ENCODE measurements at places on chromosomes 13 and 19.

- DNase-seq = no peak
Observed at GRCh38 chr19:28393574-28394336, 819.2 kb downstream of the UQCRFS1 start.

DNA sequence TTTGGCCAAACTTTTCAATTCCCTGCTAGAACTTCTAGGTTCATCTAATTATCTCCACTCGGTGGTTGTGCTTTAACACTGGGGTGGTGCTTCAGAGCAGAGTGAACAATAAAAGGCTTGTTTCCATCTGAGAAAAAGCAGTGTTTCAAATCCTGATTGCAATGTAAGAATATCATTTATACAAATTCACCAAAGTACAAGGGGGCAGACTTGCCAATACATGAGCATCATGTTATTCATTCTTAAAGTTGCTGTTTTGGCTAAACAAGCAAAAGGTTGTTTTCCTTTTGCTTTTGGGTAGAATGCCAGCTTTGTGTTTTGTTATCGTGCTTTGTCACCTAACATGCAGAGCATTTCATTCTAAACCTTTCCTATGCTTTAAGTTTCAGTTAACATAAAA lies 78.5 kb upstream of the UBAC2 start:
- no peak for DNase-seq

DNA sequence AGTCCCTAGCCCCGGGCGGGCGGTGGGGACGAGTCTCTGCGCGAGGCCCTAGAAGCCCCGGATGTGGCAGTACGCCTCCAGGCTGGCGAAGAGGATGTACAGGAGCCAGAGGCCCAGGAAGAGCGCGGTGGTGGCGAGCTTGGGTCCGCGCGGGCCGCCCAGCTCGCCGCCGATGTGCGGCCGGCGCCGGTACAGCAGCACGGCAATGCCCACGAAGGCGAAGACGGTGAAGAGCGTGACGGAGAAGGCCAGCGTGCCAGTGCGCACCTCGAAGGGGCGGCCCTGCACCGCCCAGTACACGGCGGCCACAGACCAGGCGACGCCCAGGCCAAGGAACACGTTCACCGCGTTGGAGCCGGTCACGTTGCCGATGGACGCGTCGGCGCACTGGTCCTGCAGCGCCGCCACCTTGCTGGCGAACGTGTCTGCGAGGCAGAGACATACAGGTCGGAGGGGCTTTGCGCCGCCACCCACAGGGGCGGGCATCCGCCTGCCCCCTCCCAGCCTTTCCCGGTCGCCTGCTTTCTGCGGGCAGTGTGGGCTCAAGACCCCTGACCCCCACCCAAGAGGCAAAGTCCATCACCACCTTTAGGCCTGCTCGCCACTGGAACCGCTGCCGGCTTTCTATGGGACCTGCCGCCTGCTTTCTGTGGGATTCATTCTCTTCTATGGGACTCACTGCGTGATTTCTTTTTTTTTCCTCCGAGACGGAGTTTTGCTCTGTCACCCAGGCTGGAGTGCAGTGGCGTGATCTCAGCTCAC lies 10.9 kb upstream of the MEIS3 start:
- DNase-seq = no peak

GRCh38 chr13:60754211-60755090 lies 357.4 kb downstream of the TDRD3 start:
- DNase-seq = no peak

DNA sequence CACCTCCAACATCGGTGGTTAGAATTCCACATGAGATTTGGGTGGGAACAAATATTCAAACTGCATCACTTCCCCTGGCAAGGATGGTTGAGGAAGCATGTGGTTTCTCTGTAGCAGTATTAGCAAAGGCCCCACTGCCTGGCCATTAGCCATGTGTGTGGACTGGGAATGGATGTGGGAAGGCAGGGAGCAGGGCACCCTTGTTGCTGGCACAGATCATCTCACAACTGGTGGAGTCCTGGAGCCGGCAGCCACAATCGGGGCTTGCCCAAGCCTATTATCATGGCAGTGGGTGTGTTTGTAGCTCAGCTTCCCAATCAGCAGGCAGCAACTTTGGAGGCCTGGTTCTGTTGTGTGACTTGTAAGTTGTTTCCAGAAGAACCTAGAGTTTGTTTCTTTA lies 391.9 kb downstream of the DLEU7 start:
- DNase-seq = no peak

GRCh38 chr19:18428173-18428786 lies 9.1 kb downstream of the SSBP4 start:
- no peak for DNase-seq

DNA sequence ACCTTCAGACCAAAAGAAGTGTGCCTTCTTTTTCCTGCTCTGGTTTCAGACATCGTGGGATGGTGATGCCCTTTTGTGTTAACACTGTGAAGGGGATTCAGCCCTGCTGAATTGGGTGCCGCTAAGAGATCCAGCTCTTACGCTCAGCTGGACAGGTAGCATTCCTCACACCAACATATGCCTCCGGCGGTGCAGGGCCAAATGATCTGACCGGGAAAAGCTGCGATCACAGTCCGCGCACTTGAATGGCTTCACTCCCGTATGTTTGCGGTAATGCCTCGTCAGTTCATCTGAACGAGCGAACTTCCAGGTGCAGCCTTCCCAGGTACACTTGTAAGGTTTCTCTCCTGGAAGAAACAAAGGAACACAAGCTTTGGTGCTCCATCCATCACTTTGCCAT lies 438.9 kb downstream of the KLF12 start:
- no peak for DNase-seq

GRCh38 chr13:73109969-73110368 lies 51.2 kb downstream of the KLF5 start:
- DNase-seq = no peak

- DNase-seq = no peak
Observed at GRCh38 chr13:87953381-87953780, 282.2 kb downstream of the SLITRK5 start.

DNA sequence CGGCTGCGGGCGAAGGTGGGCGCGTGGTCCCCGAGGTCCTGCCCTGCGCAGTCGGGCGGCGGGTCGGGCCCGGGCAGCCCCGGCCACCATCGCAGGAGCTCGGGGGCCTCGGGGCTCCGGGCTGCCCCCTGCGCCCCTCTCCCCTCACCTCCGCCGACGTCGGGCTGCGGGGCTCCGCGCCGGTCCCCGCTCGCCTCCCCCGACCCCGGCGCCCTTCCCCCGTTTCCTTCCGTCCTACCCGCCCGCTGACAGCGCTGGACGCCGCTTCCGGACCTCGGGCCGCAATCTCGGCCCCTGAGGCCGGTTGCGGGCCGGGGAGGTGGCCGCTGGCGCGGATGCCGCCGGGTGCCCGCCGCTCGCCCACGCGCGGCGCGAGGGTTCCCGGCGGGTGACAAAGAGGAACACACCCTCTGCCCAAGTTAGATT lies 720 bp downstream of the FARP1 start:
- DNase-seq = no peak

DNA sequence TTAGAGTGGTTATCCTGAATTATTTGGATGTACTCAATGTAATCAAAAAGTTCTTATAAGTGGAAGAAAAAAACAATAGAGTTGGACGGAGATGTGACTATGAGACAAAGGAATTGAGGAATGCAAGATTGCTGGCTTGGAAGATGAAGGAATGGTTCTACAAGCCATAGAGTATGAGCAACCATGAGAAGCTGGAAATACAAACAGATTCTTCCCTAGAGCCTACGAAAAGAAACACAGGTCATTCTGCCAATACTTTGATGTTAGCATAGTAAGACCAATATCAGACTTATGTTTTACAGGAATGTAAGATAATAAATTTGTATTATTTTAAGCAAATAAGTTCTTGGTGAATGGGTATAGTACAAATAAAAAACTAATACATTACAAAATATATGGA lies 249.2 kb downstream of the DIAPH3 start:
- no peak for DNase-seq

GRCh38 chr19:43675269-43675879 lies 5.4 kb upstream of the PLAUR start:
- DNase-seq = no peak

DNA sequence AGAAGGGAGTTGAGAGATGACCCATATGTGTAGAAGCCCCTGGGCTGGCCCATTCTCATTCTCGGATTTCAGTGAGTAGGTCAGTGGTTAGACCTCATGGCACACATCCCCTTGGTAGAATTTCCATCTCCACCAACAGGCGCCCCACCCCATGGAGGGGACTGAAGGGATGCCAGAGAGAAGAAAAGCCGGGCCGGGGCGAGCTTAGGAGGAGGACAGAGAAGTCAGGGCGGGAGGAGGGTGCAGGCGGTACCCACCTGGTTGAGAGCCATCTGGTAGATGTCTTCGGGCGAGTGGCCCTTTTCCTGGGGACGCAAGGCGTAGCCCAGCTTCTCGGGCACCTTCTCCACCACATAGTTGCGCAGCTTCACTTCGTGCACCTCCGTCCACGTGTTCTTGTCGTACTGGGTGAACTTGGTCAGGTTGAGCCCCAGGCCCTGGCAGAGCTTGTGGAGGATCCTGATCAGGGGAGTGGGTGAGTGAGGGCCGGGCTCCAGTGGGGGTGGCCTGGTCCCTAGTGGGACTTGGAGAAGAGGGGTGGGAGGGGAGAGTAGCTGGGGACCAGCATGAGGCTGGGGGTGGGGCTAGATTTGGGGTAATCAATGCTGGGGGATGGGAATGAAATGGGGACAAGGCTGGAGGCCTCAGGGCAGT lies 2.5 kb downstream of the IL4I1 start:
- DNase-seq = no peak

- DNase-seq = no peak
Observed at GRCh38 chr13:111267205-111267604, 53.2 kb upstream of the TEX29 start.

DNA sequence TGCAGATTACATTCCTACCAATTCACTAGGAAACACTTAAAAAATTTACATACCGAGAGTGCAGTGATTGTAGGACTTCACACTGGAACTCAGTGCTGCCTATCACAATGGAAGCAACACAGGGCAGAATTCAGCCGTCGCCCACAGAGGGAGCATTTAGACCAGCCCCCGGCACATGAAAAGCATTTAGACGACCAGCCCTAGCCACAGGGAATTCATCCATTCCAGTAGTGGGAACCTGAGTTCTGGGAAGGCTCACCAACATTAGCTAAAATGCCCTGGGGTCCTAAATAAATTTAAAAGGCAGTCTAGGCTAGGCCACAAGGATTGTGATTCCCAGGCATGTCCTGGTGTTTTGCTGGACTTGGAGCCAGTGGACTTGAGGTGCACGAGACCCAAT lies 155.2 kb downstream of the LIG4 start:
- DNase-seq = no peak

DNA sequence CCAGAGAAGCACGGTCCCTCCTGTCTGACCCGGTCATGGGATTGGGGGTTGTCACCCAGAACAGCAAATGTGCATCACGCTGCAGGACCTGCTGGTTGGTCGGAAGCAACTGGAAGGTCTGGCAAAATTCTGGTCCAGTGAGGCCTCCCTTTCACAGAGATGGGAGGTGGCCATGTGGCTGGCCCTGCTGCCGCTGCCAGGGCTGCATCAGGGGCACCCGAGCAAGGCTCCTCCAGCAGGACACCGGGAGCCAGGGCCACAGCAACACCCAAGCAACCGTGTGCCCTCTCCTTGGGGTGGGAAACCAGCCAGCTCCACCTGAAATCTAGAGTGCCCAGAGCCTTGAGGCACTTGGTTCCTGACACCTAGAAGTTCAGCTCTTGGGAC lies 11.5 kb upstream of the GAS6 start:
- no peak for DNase-seq

- no peak for DNase-seq
Observed at GRCh38 chr13:24119626-24120508, 40.7 kb upstream of the SPATA13 start.

DNA sequence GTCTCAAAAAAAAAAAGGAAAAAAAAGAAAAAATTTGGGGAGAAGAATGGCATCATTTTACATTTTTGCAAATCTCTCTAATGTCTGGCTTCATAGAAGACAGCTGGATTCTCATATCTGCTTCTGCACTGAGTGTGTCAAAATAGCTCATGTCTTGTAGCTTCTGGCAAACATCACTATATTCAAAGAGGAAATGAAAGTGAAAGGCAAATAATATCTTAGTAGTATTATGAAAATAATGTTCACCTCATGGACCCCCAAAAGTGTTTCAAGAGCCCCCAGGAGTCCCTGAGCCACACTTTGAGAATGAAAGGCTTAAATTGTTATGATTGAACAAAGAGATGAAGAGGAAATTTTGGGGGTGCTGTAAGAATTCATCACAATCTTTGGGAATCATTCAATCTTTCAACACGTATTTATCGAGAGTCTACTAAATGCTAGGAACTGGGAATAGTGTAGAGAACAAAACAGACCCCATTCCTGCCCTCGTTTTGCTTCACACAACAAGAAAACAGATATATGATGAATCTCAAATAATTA lies 1.2 kb upstream of the SLC6A16 start:
- DNase-seq = no peak

DNA sequence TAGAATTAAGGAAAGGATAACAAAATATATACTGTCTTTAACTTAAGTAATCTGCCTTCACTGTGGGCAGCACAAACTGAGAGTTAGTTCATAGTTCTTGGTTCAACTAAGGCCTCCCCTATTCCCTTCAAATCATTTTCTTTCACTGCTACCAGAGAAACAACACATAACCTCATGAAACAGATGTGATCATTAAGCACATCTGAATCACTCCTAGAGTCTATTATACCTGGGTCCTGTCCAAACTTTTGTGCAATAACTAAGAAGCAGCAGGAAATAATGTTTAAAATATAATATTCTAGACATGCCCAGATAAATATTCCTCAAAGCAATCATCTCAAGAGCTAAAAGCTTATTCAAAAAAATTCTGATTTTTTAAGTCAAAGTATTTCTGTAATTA lies 62.9 kb downstream of the ZC3H13 start:
- no peak for DNase-seq

- DNase-seq = no peak
Observed at GRCh38 chr13:27493981-27494380, 43.6 kb upstream of the MTIF3 start.

GRCh38 chr13:101144808-101145419 lies 271.4 kb downstream of the NALCN start:
- DNase-seq = no peak

- DNase-seq = no peak
Observed at GRCh38 chr13:102862624-102863210, 16.9 kb downstream of the ERCC5 start.

All from GOT3 (cell line).